ENCODE measurements at places on chromosomes 7 and 10.

DNA sequence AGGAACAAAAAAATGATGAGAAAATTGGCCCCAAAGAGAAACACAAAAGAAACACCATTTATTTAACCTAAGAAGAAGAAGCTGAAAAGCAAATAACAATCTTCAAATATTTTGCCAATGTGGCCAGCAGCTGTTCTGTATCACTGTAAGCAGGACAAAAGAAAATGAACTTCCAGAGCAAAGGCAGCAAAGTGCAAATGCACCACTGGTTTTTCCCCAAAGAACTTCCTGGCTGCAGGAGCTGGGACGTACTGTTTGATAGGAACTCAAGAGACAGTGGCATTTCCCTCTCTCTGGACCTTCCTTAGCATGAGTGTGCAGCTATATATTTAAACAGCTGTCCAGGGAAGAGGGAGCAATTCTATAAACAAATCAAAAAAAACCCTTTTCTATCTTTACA is 60.4 kb downstream of the RNLS start:
- DNase-seq: no peak

DNA sequence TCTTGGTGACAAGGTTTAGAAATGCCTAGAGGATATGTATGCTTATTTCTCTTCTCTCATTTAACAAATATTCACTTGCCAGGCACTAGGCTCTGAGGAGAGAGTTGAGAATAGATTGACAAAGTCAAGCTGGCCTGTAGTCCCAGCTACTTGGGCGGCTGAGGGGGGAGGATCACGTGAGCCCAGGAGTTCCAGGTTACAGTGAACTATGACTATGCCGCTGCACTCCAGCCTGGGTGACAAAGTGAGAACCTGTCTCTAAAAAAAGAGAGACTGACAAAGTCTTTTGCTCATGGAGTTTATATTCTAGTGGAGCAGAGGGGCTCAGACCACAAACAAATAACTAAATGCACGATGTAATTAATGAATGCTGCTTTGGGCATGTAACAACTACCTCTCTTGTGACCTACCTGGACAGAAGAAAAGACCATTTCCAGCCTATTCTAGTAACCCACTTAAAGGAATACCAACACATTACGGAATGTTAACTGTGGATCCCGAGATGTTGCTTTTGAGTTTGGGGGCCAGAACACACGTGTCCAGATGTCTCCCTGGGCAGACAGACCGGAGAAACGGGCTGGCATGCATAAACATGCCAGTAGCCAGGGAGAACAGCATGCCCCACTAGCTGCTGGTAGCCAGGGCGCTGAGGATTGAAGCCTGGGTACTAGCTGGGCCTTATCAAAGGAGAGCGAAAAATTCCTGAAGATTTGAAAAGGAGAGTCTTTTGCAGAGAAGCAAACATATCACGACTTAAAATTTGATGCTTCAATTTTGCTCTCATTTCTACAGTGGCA is 2.6 kb upstream of the BMPR1A start:
- no peak for DNase-seq

- DNase-seq: no peak
Measured at GRCh38 chr10:101644002-101644401, 51.0 kb downstream of the FBXW4 start.

DNA sequence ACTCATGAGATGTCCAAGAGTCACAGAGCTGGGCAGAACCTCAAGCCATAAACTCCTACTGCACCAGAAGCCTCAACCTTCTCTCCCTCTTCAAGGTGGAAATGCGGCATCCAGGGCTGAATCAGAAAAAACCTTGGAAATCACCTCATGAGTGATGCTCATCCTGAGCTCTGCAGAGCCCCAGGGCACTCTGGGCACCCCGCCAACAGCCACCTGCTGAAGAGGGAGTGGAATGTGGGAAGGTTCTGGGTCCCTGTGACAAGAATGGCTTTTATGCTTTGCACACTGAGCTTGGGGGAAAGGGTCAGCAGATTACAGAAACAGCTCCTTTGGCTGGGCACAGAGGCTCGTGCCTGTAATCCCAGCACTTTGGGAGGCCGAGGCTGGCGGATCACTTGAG is 18.8 kb downstream of the NUDT1 start:
- no peak for DNase-seq

GRCh38 chr7:30142710-30143109 is 7.9 kb downstream of the MTURN start:
- DNase-seq: no peak

- no peak for DNase-seq
Measured at GRCh38 chr7:158265743-158266080, 321.9 kb downstream of the PTPRN2 start.

- DNase-seq: no peak
Measured at GRCh38 chr10:17100586-17100985, 29.0 kb downstream of the CUBN start.

GRCh38 chr7:155763691-155764437 is 48.4 kb downstream of the SHH start:
- DNase-seq: no peak

- DNase-seq: no peak
Measured at GRCh38 chr7:80900583-80901576, 18.0 kb downstream of the SEMA3C start.

- DNase-seq: no peak
Measured at GRCh38 chr7:2884161-2884560, 40.1 kb upstream of the GNA12 start.

- no peak for DNase-seq
Measured at GRCh38 chr7:121085922-121086321, 97.4 kb downstream of the CPED1 start.

All from ecto neural progenitor cell (in vitro differentiated cells).